Stimulated activated naive CD4-positive, alpha-beta T cell (primary cell): ENCODE measurements at places on chromosomes 2 and 18.
A peak's percentile ranks its signal among the peaks of the same experiment; 100 is the strongest.

- DNase-seq, result peak; percentile 10
These were observed 22.9 kb upstream of the DARS1 start for GRCh38 chr2:136008205-136008865.

DNA sequence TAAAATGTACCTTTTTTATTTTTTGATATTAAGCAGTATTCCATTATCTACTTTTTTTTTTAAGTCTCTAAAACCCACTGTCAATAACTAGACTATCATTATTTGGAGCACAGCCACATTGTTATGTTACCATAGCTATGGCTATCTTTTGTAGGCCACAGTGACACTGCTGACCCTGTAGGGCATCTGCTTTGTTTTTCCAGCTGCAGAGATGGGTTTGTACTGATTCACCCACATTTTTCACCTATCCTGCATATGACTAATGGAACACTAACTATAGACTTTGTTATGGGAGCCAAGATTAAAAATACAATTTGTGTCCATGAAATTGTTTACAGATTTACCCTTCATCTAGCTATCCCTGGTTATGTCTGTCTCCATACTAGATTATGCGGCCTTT is 21.6 kb upstream of the OTX1 start:
- DNase-seq, result no peak

DNA sequence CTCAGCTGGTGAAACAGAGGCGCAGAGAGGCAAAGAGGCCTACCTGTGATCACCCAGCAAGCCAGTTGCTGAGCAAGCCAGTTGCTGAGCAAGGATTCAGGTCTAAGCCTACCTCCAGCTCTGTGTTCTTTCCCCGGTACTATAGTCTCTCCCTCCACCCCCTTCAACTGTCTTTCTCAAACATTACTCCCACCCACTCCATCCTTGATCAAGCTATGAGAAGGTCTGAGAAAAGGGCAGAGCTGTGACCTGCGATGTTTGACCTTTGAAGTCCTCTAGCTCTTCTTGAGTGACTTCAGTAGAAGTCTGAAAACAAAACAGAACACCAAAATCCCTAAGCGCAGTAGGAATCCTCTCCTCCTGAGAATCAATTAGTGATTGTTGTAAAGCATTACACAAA is 665.2 kb upstream of the ID2 start:
- no peak for DNase-seq

- no peak for DNase-seq
These were observed 472.2 kb upstream of the DCC start for GRCh38 chr18:51867767-51868166.
